ENCODE measurements at places on chromosomes 4 and X.

DNA sequence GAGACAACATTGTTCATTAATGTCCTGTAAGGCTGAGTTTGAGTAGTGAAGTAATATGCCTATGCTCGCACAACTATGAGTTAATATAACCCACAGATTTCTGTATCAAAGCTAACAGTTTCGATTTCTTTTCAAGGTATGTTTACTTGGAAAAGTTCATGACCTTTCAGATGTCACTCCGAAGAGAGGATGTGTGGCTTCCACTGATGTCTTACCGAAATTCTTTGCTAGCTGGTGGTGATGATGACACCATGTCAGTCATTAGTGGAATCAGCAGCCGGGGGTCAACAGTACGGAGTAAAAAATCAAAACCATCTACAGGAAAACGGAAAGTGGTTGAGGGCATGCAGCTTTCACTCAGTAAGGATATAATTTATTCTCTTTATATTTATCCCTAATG, 124.9 kb downstream of the STAG2 start:
- no peak for DNase-seq

DNA sequence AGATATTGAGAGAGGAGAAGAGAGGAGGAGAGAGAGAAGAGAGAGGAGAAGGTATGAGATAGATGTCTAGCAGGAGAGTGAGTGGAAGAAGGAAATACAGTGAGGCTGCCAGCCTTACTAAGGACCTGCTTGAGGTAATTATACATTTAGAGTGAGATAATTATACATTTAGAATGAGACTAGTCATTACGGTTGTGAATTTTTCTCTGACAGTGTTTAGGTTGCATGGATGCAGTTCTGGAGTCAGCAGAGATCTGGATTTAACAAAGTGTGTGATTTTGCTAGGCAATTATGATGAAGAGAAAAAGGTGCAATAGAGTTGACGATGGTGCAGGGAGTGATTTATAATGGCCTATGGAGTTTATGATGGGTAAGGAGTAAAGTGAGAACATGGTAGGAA, 187.1 kb upstream of the ARX start:
- DNase-seq = no peak

GRCh38 chr4:37827030-37827685, 672 bp downstream of the PGM2 start:
- DNase-seq = peak; percentile 28

DNA sequence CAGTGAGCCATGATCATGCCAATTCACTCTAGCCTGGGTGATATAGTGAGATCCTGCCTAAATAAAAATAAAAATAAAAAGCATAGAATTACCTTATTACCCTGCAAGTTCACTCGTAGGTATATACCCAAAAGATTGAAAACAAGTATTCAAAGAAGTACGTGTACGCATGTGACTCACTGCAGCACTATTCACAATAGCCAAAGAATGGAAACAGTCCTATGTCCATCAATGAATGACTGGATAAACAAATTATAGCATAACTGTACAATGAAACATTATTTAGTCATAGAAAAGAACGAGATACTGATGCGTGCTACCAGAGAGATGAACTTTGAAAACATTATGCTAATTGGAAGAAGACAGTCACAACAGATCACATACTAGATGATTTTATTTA, 204.6 kb upstream of the DIAPH2 start:
- DNase-seq = no peak

DNA sequence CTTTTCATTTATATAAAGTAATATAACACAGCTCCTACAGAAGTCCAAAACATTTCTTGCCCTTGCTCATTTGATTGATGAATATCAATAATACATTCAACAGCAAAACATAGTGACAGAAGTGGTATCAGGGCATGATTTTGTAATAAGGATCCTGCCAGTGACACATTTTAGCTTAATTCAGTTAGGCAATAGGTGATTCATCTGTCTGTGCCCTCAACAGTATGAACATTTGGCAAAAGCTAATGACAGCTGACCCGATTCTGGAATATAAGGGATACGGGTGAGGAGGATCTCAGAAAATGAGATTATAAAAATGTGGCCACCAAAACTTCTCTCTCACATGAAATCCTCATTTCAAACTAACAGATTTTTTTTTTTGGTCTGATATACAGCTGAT, 294.0 kb downstream of the CAMK2D start:
- no peak for DNase-seq
